ENCODE measurements at places on chromosomes 4 and X.
A peak's percentile ranks its signal among the peaks of the same experiment; 100 is the strongest.

- no peak for DNase-seq
Observed at GRCh38 chr4:46484881-46485280, 95.0 kb upstream of the GABRA2 start.

- no peak for DNase-seq
Observed at GRCh38 chrX:69510137-69510715, 6.1 kb downstream of the NALF2 start.

- DNase-seq = peak; percentile 56
Observed at GRCh38 chr4:1244978-1245471, 3.9 kb downstream of the CTBP1 start.

- peak; percentile 48 for DNase-seq
Observed at GRCh38 chr4:3390288-3390811, 51.4 kb upstream of the HGFAC start.

GRCh38 chr4:48028696-48029095 is 12.1 kb downstream of the NIPAL1 start:
- DNase-seq = no peak

GRCh38 chr4:100162027-100162685 is 28.1 kb downstream of the DDIT4L start:
- DNase-seq = no peak

- no peak for DNase-seq
Observed at GRCh38 chrX:93419642-93420041, 253.7 kb downstream of the NAP1L3 start.

- no peak for DNase-seq
Observed at GRCh38 chrX:149630681-149631233, 835 bp downstream of the TMEM185A start.

DNA sequence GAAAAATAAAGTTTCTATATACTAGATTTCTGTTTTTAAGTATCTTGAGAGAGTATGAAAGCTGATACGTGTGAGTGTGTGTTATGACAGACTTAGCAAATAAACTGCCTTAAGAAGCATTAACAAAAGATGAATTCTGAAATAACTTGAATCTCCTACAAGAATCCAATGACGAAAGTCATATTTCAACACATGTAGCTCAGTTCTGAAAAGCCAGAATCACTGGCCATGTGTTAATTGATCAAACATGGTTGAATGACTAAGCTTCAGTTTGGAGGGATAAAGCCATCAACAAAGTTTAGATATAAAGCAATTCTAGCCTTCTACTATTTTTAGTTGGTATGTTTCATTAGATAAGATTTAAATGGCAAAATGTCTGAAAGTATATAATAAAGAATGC is 88.5 kb upstream of the ETNPPL start:
- no peak for DNase-seq

DNA sequence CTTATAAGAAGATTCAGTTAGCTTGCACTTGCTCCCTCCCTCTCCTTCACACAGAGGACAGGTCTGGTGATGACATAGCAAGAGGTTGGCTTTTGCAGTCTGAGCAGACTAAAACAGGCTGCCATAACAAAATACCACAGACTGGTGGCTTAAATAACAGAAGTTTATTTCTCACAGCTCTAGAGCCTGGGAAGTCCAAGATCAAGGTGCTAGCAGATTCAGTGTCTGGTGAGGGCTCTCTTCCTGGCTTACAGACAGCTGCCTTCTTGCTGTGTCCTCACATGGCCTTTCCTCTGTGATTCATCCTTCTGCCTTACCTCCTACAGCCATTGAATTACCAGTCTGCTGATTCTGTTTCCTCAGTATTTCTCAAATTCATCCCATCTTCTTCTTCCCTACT is 13.1 kb downstream of the RP2 start:
- no peak for DNase-seq

- no peak for DNase-seq
Observed at GRCh38 chr4:54032558-54033135, 31.8 kb downstream of the CHIC2 start.

GRCh38 chr4:119526786-119527550 is 101.6 kb downstream of the PDE5A start:
- DNase-seq = no peak

- no peak for DNase-seq
Observed at GRCh38 chr4:134677209-134677814, 475.7 kb upstream of the PABPC4L start.

Measured in activated effector memory CD4-positive, alpha-beta T cell treated with anti-CD3 and anti-CD28 coated beads, Interleukin-2, amount 50 U/mL, for 16 hours (primary cell).